Brain (organoid and tissue), 16 donors: ENCODE measurements at places on chromosomes 2 and 18.

DNA sequence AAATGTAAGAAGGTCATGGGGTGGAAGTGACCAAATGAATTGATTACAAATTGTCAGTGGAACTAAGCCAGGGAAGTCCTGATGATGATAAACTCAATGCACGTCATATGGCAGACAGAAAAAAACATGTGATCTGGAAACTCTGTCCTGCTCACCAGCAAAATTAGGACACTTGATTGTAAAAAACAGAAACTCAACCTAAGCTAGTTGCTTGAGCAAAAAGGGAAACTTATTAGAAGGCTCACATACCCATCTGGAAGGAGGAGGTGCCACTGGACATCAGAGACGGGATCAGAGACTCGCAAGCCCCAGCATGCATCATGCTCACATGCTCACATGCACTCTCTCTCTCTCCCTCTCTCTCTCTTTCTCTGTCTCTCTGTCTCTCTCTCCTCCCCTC, 96.8 kb downstream of the SP3 start:
- no peak for DNase-seq

DNA sequence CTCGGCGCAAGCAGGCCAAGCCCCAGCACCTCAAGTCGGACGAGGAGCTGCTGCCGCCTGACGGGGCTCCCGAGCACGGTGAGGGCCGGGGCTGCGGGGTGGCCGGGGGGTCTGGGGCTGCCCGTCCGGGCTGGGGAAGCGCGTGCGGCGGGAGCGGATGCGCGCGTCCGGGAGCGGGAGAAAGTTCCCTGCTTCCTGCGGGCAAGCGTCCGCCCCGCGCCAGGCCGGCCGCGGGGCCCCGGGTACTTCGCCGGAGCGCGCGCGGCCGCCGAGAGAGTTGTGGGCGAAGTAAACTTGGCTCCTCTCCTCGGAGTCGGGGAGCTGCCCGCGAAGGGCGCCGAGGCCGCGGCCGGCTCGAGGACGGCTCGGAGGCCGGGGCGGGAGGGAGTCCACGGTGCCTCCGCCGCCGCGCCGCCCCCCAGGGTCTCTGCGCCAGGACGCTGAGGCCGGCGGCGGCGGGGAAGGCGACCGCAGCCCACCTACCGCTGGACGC, 707 bp downstream of the SALL3 start:
- DNase-seq = no peak

GRCh38 chr2:6700335-6700734, 165.4 kb downstream of the CMPK2 start:
- DNase-seq = peak; percentile 95

DNA sequence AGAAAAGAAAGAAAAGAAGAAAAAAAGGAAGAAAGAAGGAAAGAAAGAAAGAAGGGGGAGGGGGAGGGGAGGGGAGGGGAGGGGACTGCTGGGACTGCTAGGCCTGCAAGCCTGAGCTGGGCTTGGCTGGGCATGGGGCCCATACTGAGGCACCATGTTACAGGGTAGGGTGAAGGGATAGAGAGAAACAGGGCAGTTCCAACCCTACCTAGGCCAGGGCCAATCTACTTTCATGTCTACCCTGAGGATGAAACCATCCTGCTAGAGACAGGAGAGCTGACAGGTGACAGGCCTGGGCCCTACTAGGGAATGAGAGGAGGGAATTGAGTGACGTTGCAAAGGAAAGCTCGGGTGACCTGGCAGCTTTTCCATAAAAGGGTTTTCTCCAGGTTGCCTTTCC, 41.7 kb downstream of the TEX44 start:
- DNase-seq = no peak

GRCh38 chr2:239688840-239689239, 288.0 kb upstream of the HDAC4 start:
- DNase-seq = no peak

GRCh38 chr18:57543560-57543959, 42.9 kb downstream of the FECH start:
- no peak for DNase-seq

DNA sequence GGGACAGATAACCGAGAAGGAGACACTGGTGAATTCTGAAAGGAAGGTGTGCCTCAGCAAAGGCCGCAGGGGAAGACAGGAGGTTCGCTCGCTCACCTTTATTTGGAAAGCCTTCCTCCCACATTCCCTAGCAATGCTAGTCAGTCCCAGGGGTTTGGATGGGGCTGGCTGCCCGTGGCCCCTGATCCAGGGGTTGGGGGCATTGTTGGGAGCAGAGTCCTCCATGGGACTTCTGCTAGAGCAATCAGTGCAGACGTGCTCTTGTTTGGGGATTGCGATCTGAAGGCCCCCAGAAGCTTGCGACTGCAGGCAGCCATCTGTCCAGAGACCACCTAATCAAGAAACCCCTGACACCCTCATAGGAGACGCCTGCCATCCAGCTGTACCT, 6.0 kb upstream of the CYP27C1 start:
- DNase-seq = no peak

- DNase-seq = no peak
Measured at GRCh38 chr18:72444798-72445155, 99.4 kb downstream of the CBLN2 start.

GRCh38 chr2:214185546-214185945, 225.3 kb upstream of the VWC2L start:
- DNase-seq = no peak

- peak; percentile 97 for DNase-seq
Measured at GRCh38 chr18:34224423-34225217, at the start of gene NOL4. Gene NOL4 (minus strand): TSS chr18:34224913. CDS start chr18:34223253, 1,660 bp downstream.
